ENCODE measurements at places on chromosomes 11 and 22.

DNA sequence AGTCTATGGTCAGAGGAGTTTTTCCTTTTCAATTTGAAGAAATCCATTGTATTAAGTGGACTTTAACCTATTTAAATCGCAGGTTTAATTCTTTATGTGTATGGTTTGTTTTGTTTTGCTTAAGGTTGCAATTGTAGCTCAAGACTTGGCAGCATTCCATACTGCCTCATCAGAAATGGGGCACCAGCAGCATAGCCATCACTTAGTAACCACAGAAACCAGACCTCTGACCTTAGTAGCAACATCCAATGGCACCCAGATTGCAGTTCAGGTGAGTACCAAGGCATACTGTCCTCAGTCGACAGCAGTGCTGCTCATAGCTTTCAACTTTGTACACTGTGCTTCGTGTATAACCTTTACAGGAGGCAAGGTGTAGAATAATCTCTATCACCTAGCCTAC is 48.4 kb upstream of the WEE1 start:
- peak; percentile 72 for DNase-seq

GRCh38 chr11:116199182-116199581 is 573.6 kb downstream of the BUD13 start:
- no peak for DNase-seq

GRCh38 chr11:20489948-20490347 is 102.4 kb downstream of the PRMT3 start:
- DNase-seq = no peak

GRCh38 chr11:94032725-94033124 is 11.6 kb downstream of the HEPHL1 start:
- no peak for DNase-seq

DNA sequence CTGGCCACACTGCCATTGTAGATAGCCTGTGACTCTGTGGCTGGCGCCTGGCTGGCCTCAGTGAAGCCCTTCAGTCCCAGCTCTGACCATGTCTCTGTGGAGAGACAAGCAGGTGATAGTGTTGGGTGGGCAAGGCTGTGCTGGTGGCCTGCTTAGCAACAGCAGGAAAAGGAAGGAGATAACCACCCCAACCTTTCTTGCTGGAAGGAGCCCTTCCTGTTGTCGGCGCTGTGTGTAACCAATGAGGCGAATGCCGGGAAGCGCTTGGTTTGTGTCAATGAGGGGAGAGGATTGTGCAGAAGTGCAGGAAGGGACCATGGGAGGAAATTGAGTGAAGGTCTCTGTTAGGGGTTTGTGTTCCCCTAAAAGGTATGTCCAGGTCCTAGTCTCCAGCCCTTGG is 27.3 kb downstream of the PARVB start:
- no peak for DNase-seq

DNA sequence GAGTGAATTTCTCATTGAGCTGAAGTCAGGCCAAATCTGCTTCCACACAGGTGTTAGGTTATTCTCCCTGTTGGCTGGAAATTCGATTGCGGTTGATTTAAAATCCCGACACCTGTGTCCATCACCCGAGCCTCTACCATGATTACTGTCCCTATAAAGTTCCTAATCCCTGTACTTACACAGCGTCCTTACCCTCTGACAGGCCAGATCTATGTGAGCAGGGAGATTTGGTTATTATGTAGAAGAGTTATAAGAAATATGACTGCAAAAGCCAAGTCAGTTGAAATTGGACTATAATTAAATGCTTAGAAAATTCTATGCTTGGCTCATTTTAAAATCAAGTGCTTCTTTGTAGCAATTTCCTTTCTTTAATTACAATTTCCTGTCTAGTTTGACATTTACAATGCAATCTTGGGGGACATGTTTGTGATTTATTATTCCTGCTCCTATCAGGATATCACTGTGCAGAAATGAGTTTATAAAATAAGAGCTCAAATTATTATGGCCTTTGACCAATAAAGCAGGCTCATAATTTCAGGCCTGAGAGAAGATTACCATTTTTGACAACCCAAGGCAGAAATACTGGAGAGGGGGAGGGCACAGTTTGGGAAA is 32.5 kb upstream of the LMO1 start:
- no peak for DNase-seq

- peak; percentile 73 for DNase-seq
These were observed at the start of gene PAX6 for GRCh38 chr11:31810779-31811647. Gene PAX6, minus strand, starts transcription at chr11:31811322. Its CDS starts 4,911 bp downstream, at chr11:31806411.

DNA sequence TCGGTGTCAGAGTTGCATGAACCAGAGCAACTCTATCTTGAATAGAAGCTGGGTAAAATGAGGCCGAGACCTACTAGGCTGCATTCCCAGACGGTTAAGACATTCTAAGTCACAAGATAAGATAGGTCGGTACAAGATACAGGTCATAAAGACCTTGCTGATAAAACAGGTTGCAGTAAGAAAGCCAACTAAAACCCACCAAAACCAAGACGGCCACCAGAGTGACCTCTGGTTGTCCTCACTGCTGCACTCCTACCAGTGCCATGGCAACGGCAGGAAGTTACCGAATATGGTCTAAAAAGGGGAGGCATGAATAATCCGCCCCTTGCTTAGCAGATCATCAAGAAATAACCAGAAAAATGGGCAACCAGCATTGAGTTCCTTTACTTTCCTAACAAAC is 2.4 kb upstream of the KAT5 start:
- DNase-seq = no peak

- DNase-seq = no peak
These were observed 189.8 kb downstream of the SNX19 start for GRCh38 chr11:130726234-130727037.

DNA sequence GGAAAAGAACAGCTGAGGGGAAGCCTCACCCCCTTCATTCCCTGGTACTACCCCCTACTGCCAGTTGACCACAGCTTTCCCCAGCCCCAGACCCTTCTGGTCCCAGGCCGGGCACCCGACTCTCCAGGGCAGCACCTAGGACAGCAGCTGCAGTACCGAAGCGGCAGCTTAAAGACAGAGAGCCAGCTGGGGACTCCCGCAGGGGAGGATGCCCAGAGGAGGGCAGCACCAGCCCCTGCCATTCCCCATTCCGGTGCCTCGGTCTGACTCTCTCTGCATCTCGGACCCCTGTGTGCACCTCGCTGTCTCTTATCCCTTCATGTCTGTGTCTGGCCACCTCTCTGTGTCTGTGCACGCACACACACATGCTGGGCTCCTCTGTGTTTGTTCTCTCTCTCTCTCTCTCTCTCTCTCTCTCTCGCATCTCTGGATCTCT is 9.4 kb downstream of the IGSF9B start:
- DNase-seq = no peak

Measured in NCI-H2227 treated with DMSO at 0.1 percent for 48 hours (cell line).